ENCODE measurements at places on chromosomes 3 and 15.
A peak's percentile ranks its signal among the peaks of the same experiment; 100 is the strongest.

GRCh38 chr15:70505936-70506912 is 257.1 kb downstream of the UACA start:
- no peak for DNase-seq

DNA sequence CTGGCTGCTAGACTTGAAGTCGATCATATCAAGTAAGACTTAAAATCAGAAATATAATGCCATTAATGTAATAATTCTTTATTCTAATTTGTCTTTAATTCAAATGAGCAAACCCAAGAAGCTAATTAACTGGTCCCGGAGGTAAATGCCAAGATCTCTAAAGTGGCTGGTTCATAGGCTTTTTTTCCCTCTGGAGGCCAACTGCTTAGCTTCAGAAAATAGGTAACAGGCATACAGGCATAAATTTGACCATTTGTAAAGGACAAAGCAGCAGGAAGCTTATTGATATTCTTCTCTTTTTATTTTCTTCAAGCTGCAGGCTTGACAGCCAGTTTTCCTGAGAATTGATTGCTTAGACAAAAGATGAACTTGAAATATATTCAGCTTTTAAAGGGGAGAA is 158.6 kb upstream of the RAP2B start:
- no peak for DNase-seq

DNA sequence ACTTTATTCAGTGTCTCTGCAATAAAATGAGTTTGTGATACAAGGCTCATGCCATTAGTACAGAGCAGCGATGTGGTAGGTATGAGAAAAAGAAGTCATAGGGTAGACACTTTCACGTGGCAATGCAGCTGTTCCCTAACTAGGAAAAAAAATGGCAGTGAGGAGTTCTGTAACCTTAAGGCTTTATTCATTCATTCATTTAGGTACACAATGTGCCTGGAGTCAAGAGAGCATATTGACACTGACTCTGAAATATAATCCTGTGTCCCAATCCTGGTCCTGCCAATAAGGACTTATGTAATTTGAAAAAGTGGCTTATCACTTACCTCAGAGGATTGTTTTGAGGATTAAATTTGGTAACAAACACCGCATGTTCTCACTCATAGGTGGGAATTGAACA is 173.0 kb upstream of the AZI2 start:
- DNase-seq: no peak

DNA sequence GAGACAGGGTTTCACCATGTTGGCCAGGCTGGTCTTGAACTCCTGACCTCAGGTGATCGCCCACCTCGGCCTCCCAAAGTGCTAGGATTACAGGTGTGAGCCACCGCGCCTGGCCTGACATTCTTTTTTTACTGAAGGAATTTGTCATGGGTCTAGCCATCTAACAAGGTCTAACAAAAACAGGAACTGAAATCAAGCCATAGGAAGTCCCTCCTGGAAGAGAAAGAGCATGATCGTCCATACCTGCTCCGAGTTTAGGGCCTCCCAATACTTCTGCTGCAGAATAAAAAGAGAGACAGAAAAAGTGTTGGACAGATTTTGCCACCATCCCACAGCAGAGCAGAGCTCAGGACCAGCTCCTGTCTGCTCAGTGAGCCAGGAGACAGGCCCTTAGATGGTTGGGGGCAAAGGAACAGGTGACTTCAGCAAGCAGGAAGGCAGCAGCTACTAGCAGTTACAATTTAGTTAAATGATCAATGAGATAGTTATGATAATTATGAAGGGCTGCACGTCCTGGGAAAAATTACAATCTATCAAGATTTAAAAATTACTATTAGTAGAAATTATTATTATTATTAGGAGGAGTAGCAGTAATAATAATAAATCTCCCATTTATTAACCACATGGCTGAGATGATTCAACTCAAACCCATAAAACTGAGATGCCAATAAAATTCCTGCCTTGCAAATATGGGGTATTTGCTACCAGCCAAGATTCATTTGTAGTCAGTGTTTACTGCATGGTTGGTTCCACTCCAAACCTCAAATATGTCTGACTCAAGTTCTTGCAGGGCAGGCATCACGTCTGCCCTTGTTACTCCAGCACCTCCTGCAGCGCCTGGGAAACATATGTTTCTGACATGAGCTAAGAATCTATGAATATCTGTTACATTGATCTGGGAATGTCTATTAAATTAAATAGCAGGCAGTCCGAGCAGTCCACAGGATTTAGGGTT is 40.1 kb downstream of the TMEM44 start:
- DNase-seq: peak; percentile 91
